ENCODE measurements at places on chromosomes 3 and 15. TPM values are rescaled to one million over a fixed set of nuclear protein-coding genes. Genes with fewer than 3 reads are reported as not detected.

- H3K27ac ChIP-seq: no peak overlapping the region
- no peak for DNase-seq
- H3K27me3 ChIP-seq: no peaks in the 10 kb centered on the region
- no peaks in the 10 kb centered on the region for H3K36me3 ChIP-seq
These were observed 125.3 kb upstream of the BNIP2 start for GRCh38 chr15:59814409-59814808.

- H3K27me3 ChIP-seq: no peaks in the 10 kb centered on the region
- H3K36me3 ChIP-seq: no peaks in the 10 kb centered on the region
- no peak overlapping the region for H3K4me3 ChIP-seq
- H3K27ac ChIP-seq: no peak overlapping the region
These were observed 22.1 kb downstream of the CPN2 start for GRCh38 chr3:194328942-194329582.

DNA sequence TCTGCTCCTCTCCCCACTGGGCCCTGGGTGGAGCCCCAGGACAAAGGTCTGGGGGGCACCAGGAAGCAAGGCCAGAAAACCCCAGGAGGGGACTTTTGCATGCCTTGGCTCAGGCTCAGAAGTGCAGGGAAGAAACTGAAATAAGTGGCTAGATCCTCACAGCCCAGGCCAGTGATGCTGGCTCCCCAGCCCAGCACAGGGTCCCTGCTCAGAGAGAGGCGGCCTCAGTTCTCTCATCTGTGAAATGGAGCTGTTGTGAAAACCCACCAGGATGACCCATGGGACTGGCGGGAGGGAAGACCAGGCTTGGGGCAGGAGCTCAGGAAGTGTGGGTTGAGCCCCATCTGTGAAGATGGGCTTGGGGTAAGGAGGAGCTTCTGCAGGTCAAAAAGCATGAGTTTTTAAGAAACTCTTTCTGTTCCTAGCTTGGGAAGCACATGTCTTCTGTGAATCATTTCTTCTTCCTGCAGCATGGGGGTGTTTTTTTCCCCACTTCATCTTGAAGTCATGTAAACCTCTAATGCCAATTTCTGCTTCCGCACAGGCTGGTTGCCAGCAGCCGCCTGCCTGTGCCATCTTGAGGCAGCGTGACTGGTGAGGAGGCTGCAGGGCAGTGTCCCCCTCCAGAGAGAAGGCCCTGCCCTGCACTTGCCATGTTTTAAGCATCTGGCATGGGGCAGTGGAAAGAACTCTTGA lies 118.6 kb downstream of the SMAD6 start:
- no peaks in the 10 kb centered on the region for H3K27me3 ChIP-seq
- H3K36me3 ChIP-seq: no peaks in the 10 kb centered on the region
- H3K27ac ChIP-seq: no peak overlapping the region
- H3K4me1 ChIP-seq: peaks cover 5% of the 10 kb centered on the region

GRCh38 chr3:187889601-187890404 lies 144.5 kb upstream of the BCL6 start:
- H3K27ac ChIP-seq: no peak overlapping the region
- DNase-seq: no peak
- no peak overlapping the region for H3K4me3 ChIP-seq

DNA sequence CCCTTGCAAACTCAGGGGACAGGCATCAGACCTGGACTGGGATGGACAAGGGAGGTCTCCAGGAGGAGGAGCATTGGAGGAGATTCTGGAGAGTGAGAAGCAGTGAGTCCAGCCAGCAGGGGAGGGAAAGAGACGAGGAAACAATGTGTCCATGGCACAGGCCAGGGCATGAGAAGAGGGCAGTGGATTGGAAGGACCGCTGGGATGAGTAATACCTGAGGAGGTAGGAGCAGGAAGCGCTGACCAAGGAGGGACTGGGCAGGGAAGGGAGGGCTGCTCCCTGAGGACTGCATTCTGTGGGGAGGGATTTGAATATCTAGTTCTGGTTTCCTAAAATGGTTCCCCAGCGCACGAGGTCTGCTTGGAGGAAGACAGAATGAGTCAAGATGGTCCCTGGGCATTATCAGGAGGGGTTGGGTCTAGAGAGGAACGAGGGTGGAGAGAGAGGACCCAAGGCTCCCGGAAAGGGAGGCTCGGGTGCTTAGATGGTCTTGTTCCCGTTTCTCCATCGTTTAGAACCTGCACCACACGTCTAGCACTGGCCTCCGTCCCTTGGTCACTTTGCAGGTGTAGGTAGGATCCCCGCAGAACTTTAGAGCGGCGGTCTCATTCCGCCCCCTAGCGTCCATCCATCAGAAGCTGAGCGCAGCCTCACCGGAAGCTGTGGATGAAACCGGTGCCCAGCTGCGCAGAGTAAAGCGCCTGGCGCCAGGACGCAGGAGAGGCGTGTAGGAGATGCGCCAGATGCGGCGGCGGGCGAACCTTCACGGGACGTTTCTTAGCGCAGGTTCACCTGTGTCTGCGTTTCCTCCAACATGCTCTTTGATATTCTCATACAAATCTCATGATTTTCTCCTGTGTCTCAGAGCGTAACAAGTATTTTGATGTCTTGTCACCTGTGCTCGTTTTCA lies 190.7 kb upstream of the NDN start:
- no peak overlapping the region for H3K4me3 ChIP-seq
- no peak overlapping the region for H3K27ac ChIP-seq
- peak; percentile 4 for DNase-seq
- no peaks in the 10 kb centered on the region for H3K4me1 ChIP-seq

GRCh38 chr15:64282701-64283100 lies 73.3 kb downstream of the CSNK1G1 start:
- no peaks in the 10 kb centered on the region for H3K4me1 ChIP-seq

GRCh38 chr15:62344806-62345539 lies 179.9 kb upstream of the C2CD4B start:
- no peaks in the 10 kb centered on the region for H3K27me3 ChIP-seq
- H3K4me3 ChIP-seq: no peak overlapping the region
- H3K36me3 ChIP-seq: no peaks in the 10 kb centered on the region
- no peak overlapping the region for H3K27ac ChIP-seq
- DNase-seq: peak; percentile 73

- no peaks in the 10 kb centered on the region for H3K36me3 ChIP-seq
- H3K4me1 ChIP-seq: no peaks in the 10 kb centered on the region
- H3K27me3 ChIP-seq: peaks cover 7% of the 10 kb centered on the region
- DNase-seq: no peak
These were observed 32.4 kb upstream of the HES1 start for GRCh38 chr3:194103505-194103904.

DNA sequence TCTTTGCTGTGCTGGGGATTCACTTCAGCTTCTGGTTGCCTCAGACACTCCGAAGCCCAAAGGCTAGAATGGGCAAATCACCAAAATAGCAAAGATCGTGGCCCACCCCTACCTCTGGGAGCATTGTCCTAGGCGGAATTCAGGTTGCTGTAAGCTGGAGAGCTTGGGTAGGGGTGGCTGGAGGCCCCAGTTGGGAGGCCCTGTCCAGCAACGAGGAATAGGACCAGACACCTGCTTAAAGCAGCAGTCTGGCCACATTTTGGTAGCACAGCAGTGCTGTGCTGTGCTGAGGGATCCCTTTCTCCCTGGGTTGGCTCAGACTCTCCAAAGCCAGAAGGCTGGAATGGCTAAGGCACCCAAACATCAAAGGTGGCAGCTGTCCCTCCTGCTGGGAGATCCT lies 99.3 kb downstream of the CLDN1 start:
- H3K4me1 ChIP-seq: no peaks in the 10 kb centered on the region
- DNase-seq: no peak
- H3K27me3 ChIP-seq: no peaks in the 10 kb centered on the region
- no peak overlapping the region for H3K4me3 ChIP-seq

DNA sequence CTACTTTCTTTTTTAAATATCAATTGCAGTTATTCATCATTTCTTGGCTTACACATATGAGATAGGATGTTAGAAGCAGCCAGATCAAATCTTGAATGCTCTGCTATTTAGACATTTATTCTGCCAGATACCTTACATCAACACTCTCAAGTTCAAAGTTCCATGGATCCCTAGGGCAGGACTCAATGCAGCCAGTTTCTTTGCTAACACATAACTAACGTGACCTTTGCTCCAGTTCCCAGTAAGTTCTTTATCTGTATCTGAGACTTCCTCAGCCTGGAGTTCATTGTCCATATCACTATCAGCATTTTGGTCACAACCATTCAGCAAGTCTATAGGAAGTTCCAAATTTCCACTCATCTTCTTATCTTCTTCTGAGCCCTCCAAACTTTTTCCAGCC lies 939.9 kb downstream of the VGLL3 start:
- H3K4me1 ChIP-seq: no peaks in the 10 kb centered on the region
- H3K4me3 ChIP-seq: no peak overlapping the region
- H3K27ac ChIP-seq: no peak overlapping the region
- H3K27me3 ChIP-seq: no peaks in the 10 kb centered on the region

Gene IQCF5
- not detected for polyA plus RNA-seq

DNA sequence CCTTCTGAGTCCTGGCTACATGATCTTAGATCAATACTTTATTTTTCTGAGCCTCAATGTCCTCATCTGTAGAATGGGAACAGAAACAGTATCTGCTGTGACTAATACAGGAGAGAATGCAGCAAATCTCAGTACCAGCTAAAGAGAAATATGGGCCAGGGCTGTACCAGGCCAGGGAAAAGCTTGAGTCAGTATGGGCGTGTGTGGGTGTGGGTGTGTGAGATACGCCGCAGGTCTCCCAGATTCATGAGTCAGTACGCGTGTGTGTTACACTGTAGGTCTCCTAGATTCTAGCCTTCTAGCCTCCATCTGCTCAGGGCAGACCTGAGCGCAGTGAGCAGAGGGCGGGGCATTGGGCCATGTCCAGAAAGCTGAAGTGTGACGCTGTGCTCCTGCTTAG lies 15.2 kb downstream of the GNAI2 start:
- peaks cover 23% of the 10 kb centered on the region for H3K36me3 ChIP-seq
- peak; percentile 94 for DNase-seq
- H3K4me3 ChIP-seq: no peak overlapping the region
- H3K27me3 ChIP-seq: no peaks in the 10 kb centered on the region
- peak overlapping the region; percentile 46 for H3K27ac ChIP-seq

GRCh38 chr15:89003865-89004725 lies 84.2 kb upstream of the ABHD2 start:
- no peak overlapping the region for H3K27ac ChIP-seq
- peaks cover 13% of the 10 kb centered on the region for H3K4me1 ChIP-seq
- no peak overlapping the region for H3K4me3 ChIP-seq

DNA sequence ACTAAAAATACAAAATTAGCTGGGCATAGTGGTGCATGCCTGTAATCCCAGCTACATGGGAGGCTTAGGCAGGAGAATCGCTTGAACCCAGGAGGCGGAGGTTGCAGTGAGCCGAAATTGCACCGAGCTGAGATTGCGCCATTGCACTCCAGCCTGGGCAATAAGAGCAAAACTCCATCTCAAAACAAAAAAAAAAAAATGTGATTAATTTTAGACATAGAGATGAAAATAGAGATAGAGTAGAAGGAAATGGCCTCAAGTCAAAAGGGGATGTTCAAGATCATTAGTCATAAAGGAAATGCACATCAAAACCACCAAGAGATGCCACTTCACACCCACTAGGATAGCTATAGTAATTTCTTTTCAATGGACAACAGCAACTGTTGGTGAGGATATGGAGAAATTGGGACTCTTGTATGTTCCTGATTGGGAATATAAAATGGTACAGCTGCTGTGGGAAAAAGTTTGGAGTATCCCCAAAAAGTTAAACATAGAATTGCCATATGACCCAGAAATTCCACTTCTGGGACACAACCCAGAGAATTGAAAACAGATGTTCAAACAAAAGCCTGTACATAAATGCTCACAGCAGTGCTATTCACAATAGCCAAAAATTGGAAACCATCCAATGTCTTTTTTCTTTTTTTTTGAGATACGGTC lies 55.4 kb downstream of the ABHD2 start:
- peak overlapping the region; percentile 30 for H3K27ac ChIP-seq
- peak; percentile 87 for DNase-seq
- H3K4me1 ChIP-seq: peaks cover 8% of the 10 kb centered on the region
- no peaks in the 10 kb centered on the region for H3K36me3 ChIP-seq

DNA sequence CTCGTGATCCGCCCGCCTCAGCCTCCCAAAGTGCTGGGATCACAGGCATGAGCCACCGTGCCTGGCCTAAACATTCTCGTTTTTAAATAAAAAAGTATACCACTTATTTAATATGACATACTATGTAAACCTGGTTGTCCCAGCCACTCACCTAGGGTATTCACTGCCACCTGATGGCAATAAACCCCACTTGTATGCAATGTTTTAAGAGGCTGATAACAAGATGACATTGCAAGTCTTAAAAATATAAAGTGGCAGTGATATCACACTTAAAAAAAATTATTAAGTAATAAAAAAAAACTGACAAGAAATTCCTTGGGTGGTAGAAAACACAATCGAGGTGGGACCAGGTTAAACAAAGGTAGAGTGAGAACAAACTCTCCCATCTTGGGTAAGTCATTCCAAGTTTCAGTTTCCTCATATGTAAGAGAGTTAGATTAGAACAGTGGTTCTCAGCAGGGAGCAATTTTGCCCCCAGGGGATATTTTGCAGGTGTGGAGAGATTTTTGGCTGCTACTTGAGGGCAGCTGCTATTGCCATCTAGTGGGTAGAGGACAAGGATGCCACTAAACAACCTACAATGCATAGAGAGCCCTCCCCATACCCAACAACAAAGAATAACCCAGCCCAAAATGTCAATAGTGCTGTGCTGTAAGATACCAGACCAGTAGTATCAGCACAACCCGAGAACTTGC lies 14.5 kb downstream of the ARF4 start:
- no peaks in the 10 kb centered on the region for H3K36me3 ChIP-seq
- DNase-seq: no peak
- no peaks in the 10 kb centered on the region for H3K4me1 ChIP-seq
- H3K27me3 ChIP-seq: no peaks in the 10 kb centered on the region
